ENCODE measurements at places on chromosomes 13 and 19.

DNA sequence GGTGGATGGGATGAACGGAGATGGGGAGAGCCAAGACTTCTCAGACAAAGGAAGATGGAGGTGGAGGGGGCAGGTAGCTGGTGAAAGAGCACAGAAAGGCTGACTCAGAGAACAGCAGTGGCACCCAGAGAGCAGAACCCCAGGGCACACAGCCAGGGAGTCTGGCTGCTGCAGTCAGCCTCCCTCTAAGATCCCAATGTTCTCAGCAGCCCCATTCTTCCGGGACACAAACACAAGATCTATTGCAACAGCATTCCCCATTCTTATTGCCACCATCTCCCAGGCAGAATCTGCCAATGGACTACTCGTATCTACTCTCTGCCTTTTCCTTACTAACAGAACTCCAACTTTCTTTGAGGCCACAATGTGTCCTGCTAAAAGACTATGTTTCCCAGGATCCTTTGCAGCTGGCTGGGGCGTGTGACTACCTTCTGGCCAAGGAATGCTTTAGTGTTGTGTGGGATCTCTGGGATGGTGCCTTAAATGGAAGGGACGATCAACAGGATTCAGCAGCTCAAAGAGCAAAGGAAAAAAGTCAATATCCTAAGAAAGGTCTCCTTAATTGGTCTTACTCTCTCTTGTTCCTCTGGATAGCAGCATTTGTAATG is 7.5 kb downstream of the THAP8 start:
- DNase-seq, result no peak

DNA sequence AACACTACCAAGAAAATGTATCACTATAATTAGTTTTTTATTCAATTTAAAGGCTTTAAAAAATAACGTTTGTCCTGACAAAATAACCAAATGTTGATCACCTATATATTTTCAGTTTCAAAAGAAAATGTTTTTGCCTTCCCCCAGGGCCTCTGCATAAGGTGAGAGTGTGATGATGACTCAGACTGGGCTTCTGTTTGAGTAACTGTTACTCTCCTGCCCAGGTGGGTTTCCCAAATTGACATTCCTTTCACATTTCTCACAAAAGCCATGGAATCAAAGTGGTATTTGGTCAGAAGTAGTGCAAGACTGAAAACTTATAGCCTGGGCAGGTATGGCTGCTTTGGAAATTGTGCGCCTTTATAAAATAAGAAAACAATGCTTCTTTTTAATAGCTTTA is 180.6 kb downstream of the COG6 start:
- no peak for DNase-seq

GRCh38 chr13:51825681-51826254 is 19.2 kb downstream of the TMEM272 start:
- no peak for DNase-seq

DNA sequence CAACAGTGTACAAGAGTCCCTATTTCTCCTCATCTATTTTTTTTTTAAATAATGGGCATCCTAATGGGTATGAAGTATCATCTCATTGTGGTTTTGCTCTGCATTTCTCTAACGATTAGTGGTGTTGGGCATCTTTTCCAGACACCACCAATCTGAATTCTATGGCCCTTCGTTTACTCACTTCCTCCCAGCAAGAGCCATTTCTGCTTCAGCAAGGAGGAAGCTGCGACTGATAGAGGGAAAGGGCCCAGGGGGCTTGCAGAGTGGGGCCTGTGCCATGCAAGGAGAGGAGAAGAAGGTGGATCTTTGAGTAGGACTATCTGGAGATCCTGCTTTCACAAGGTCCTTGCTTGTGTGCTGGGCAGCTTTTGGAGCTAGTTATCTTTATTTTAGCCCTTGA is 58.0 kb downstream of the USPL1 start:
- DNase-seq, result no peak

- DNase-seq, result no peak
Observed at GRCh38 chr13:97283888-97284287, 61.8 kb downstream of the MBNL2 start.

GRCh38 chr19:47381653-47382279 is 32.7 kb downstream of the DHX34 start:
- DNase-seq, result no peak

- no peak for DNase-seq
Observed at GRCh38 chr13:99528547-99528946, 27.3 kb downstream of the TM9SF2 start.

DNA sequence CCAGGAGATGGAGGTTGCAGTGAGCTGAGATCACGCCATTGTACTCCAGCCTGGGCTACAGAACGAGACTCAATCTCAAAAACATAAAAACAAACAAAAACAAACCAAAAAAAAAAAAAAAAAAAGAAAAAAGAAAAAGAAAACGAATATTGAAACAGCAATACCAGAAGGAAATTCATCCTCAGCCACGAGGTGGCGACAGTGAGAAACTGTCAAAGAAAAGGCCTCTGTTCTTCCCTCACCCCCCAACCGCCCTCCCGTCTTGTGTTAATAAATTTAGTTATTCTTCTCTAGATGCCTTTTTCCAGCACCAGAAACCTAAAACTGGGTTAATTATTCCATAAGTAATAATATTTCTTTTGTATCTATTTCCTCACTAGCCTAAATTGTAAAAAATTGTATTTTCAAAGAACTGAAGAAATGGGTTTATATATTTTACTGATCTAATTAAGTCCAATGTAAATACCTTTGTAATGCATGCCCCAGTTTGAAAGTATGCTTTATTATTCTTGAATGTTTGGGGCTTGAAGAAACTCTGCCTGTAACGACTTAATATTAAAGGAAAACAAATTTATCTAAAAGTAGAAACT is 38.6 kb downstream of the LIG4 start:
- DNase-seq, result peak; percentile 18

GRCh38 chr19:49746206-49746958 is 16.7 kb downstream of the TSKS start:
- no peak for DNase-seq

DNA sequence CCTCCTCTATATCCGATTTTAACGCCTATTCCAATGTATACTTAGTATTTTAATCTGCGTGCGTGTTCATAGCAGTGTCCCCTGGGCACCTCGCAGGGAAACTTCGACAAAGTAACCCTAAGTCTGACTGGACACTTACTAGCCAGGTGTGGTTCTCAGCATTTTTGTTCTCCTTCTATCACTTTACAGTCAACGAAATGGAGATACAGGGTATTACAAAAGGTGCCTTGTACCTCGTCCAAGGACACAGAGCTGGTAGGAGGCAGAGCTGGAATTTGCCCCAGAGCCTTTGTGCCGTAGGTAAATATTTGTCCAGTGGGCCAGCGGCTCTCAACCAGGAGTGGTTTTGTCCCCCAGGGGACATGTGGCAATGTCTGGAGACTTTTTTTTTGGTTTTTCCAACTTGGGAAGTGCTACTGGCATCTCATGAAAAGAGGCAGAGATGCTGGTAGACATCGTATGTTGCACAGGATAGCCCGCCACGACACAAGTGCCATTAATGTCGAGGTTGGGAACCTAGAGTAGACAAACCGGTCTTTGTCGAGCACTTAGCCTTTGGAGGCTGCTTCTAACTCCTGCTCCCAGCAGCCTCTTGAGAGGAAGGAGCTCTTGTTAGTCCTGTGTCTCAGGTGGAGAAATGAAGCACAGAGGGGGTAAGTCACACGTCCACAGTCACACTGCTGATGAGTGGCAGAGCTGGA is 1.1 kb downstream of the ZNF444 start:
- DNase-seq, result no peak

GRCh38 chr19:49976496-49976895 is 15.5 kb upstream of the SIGLEC11 start:
- no peak for DNase-seq

- DNase-seq, result no peak
Observed at GRCh38 chr19:19470579-19470978, 44.8 kb downstream of the TSSK6 start.

DNA sequence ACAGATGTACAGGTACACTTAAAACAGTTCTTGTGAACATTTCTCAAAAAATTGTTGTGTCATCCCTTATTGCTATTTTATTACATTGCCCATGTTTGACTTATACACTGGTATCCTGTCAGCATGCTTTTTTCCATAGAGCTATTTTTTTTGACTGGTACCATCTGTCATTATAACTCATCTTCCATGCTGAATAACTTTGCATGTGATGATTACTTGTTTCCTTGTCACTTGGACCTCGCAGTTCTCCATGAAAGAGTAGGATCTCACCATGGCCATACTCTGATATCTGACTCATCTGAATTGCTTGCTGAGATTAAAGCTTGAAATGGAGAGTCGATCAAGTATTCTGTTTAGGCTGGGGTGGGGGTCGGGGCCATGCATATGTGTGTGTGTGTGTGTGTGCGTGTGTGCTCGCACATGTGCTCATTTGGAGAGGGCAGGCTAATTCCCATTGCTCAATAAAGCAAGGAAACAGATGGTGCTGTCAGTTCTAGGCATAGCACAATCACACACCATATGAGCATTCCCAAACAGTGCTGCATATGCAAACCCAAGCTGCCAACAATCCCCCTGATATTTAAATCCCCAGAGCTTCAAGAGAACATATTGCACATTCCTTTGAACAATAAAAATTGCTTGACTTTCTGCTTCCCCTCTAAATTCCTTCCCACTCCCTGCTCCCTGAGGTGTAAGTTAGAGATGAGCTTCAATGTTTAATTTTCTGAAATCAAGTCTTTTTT is 62.9 kb downstream of the NHLRC3 start:
- no peak for DNase-seq

DNA sequence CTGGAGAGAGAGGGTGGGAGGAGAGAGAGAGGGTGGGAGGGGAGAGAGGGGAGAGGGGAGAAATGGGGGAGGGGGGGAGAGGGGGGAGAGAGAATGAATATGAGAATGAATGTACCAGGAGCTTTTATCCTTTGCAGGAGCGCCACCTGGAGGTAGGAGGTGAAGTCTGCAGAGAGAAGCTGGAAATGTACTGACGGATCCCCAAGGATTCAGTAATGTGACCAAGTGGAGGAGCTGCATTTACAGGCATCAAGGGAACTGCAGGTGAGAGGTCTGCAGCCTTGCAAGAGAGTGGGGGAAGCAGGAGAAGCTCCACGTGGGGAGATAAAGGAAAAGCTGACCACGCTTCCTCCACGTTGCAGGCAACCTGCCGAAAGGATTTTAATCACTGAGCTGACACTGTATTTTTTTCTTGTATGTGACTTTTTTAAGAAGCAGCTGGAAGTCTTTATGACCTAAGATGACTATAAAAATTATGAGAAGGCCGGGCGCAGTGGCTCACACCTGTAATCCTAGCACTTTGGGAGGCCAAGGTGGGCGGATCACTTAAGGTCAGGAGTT is 33.7 kb downstream of the VSTM1 start:
- DNase-seq, result peak; percentile 67

- DNase-seq, result no peak
Observed at GRCh38 chr13:23966221-23966690, 69.0 kb upstream of the C1QTNF9B start.

- no peak for DNase-seq
Observed at GRCh38 chr13:60661521-60661920, 264.5 kb downstream of the TDRD3 start.

DNA sequence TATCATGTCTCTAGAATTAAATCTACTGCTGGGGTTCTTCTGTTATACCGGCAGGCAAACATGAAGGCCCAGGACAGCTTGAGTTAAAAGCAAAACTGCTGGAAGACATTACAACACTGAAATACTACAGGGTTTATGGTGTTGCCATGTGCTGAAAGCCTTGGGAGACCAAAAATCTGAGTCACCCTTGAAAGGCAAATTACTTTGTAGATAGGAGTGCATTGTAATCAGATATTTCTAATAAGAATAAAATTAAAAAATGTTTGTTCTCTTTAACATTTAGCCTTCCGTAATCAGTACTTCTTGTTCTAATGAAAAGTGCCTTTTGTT is 181.3 kb downstream of the PCDH9 start:
- DNase-seq, result no peak

DNA sequence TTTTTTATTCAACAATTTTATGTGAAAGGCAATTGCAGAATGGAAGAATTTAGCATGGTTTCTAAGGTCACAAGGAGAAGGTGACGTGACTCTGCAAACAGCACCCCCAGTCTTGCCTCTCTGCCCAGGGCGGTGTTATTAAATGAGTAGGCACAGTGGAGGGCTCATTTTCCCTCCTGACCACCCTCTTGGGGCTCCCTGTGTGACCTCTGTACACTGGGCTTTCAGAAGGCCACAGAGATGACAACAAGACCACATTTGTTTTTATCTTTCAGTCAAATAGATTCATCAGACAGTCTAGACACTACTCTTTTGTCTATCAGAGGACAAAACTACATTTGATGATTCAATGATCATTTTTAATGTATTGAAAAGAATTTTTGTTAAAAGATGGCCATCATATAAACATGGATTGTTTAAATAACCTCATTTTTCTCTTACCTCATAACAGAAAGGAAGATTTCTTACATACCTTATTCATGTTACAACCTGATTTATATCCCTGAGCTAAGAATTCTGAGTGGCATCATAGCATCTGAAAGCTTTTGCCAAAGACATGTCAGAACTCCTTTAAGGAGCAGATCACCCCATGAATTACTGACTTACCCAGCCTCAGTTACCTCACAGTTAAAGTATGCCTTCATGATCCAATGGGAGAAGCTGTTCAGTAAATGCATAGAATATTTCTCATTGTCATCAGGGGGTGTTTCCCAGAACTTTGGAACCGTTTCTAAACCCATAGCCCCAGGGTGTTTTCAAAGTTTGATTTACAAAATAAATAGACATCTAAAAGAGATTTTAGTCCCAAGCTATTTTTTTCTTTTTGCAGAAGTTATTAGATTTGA is 184.0 kb upstream of the RFC3 start:
- peak; percentile 14 for DNase-seq

DNA sequence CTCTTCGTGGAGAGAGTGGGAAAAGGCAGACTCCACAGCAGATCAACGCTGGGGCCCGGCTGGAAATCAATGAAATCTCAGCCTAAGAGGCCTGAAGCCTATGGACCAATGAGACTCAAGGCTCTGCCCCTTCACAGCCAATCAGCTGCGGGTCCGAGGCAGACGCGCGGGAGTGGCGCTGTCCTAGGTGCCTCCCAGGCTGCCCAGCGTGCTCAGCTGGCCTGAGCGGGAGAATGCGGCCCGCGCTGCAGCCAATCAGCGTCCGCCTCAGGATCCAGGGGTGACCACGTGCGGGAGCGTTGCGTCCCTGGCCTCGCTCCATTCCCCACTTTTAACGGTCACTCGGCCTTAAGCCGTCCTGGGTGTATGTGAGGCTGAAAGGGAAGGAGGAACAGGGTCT is at the start of gene ZBTB32:
Gene ZBTB32 (plus strand): TSS at position 341 of the 400 bp plus-strand sequence. CDS start 10,069 bp downstream, outside the sequence.
- DNase-seq, result no peak

DNA sequence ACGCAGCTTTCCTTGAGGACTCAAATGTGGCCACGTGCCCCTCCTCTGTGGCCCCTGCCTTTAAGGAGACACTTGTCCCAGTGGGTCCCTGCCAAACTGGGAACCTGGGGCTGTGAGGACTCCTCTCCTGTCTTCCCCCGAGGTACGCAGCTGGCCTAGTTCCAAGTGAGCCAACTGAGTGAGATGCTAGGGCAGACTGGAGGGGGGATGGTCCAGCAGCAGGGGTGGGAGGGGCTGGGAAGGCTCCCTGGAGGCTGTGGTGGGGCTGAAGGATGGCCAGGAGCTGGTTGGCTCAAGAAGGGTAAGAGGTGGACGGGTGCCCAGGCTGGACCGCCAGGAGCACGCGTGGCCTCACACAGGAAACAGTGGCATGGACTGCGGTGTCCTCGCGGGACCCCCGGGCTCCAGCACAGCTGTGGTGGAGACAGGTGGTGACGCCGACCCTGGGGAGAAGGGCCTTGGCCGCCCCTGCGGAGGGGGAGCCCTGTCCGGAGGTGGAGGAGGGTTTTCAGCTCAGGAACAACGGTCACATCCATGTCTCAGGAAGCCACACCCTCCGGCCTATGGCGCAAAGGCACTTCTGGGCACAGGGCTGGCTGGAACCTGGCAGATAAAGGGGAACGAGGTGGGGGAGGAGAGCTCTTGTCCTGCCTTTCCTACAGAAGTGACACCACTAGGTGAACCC is 45.8 kb downstream of the MLLT1 start:
- DNase-seq, result no peak
